ENCODE measurements at places on chromosomes 7 and 10.

GRCh38 chr7:155560982-155561686 is 14.8 kb upstream of the CNPY1 start:
- DNase-seq: no peak

DNA sequence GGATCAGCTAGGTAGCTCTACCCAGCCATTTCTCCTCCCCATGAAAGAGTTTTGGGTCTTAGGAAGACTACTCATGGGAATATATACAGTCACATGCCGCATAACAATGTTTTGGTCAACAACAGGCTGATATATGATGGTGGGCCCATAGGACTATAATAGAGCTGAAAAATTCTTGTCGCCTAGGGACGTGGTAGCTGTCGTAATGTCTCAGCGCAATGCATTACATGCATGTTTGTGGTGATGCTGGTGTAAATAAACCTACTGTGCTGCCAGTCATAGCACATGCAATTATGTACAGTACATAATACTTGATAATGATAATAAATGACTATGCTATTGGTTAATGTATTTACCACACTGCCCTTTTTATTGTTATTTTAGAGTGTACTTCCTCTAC is 78.2 kb upstream of the DLX6 start:
- DNase-seq: no peak

- DNase-seq: no peak
Observed at GRCh38 chr7:151406886-151407583, 2.8 kb downstream of the WDR86 start.

DNA sequence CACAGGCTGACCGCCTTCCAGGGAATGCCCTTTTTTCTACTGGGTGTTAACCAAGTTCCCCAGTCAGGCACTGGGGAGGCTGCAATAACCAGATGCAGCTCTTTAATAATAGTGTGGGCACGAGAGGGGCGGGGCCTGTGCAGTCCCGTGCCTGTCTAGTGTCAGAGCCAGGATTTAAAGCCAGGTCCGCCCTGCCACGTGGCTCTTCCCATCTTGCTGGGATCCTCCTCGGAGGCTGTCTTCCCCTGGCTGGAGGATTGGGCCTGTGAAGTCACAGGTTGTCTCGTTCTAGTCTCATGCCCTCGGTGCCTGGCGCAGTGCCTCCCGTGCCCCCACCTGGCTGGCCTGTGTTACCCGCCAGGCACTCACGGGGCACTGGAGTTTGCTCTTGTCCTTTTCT is 25.2 kb downstream of the TMEM120A start:
- DNase-seq: no peak

- DNase-seq: no peak
Observed at GRCh38 chr10:70441895-70442309, 421 bp upstream of the NODAL start.

DNA sequence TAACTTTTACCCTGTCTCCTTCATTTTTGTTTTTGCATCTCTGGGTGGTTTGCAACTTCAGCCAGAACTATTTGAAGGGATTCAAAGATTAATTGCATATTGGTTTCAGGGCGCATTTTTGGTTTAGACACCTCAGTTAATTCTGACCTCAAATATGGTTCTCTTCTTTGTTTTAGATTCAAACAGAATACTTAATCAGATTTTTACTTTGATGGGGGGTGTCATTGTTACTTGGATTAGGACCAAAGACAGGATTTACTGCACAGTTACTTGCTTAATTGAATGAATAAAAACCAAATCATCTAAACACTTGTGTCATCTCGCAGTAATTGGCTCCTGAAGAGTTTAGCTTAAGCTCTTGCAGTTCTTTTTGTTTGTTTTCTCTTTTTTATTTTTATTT is 100.9 kb downstream of the PHTF2 start:
- no peak for DNase-seq

All from stimulated activated CD4-positive, alpha-beta T cell treated with anti-CD3 and anti-CD28 coated beads, Interleukin-1b, Interleukin-23, amount 100 ng/mL, for 4 hours (primary cell).